ENCODE measurements at places on chromosomes 6 and 20.

- peak overlapping the region; percentile 33 for H3K27ac ChIP-seq
- peak overlapping the region; percentile 40 for H3K4me3 ChIP-seq
- no peaks in the 10 kb centered on the region for H3K27me3 ChIP-seq
- no peaks in the 10 kb centered on the region for H3K36me3 ChIP-seq
- no peak for DNase-seq
Measured at GRCh38 chr6:1527073-1527457, 82.7 kb upstream of the FOXC1 start.

DNA sequence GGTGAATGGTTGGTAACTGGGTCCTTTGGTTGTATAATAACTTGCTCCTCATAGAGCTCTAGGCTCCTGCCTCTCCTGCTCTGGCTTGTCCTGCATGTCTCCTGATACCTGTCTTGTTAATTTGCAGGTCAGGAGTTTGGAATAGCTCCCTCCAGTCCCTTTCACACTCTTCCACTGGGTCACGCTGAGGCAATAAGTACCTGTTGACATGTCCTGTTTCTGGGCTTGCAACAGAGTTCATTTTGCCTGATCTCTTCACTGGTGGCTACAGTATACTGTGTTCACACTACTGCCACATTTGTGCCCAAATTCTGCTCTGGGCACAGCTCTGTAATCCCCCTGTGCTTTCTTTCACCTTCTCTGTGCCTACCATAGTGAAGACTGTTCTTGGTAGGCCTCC is 25.4 kb upstream of the C20orf144 start:
- no peak overlapping the region for H3K4me3 ChIP-seq
- no peaks in the 10 kb centered on the region for H3K27me3 ChIP-seq
- no peak overlapping the region for H3K27ac ChIP-seq
- H3K36me3 ChIP-seq = peaks cover 40% of the 10 kb centered on the region
- DNase-seq = no peak
- H3K4me1 ChIP-seq = no peaks in the 10 kb centered on the region

DNA sequence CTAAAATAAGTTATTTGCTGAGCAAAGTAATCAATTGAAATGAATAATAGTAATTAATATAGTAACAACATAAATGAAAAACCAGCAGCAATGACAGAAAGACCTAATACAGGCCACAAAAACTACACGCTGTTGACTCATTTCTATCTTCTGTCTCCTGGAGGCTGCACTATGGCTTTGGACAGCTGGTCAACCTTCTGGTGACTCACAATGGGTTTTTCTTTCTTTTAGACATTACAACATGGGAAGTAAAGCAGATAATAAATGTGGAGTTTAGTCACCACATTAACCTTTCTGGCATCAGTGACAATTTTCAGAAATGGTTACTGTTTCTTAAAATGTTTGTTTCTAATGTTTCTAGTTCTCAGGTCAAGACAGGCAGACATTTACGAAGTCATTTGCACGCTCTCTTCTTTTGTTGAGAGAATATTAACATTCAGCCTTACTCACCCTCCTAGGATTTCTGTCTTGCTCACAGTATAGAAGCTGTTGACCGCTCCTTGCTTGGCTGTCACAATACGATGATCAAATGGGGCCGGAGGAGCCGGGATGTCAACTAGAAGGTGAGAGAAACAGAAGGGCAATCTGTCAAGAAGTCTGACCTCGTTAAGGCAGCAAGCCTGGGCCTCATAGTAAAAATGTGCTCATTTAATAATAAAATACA is 62.2 kb downstream of the MYLK4 start:
- no peak for DNase-seq
- no peaks in the 10 kb centered on the region for H3K27me3 ChIP-seq
- no peak overlapping the region for H3K4me3 ChIP-seq
- H3K4me1 ChIP-seq = no peaks in the 10 kb centered on the region

DNA sequence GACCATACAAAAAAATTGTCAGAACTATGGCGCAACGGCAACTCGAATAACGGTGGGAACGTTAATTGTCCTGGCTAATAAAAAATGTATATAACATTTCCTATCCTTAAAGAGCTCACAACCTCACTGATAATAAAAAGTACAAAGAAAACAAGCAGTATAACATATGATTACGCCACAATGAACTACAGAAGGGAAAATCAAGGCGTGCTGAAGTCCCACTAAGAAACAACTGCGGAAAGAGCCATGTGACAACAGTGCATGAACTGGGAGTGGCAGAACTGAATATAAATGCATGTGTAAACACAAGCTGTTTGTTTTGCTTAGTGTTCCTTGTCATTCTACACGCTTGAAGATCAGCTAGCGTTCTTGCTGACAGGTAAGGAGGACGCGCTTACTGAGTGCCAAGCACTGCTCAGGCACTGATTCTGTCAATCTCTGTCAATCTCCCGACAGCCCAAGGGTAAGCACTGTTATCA is 466 bp upstream of the PSMB1 start:
- peaks cover 7% of the 10 kb centered on the region for H3K36me3 ChIP-seq
- peak overlapping the region; percentile 94 for H3K27ac ChIP-seq
- H3K27me3 ChIP-seq = no peaks in the 10 kb centered on the region
- H3K4me1 ChIP-seq = peaks cover 8% of the 10 kb centered on the region
- H3K4me3 ChIP-seq = peak overlapping the region; percentile 75

- H3K4me3 ChIP-seq = no peak overlapping the region
- H3K36me3 ChIP-seq = no peaks in the 10 kb centered on the region
- H3K27me3 ChIP-seq = no peaks in the 10 kb centered on the region
- no peak for DNase-seq
Measured at GRCh38 chr6:22880686-22881433, 311.5 kb downstream of the HDGFL1 start.

DNA sequence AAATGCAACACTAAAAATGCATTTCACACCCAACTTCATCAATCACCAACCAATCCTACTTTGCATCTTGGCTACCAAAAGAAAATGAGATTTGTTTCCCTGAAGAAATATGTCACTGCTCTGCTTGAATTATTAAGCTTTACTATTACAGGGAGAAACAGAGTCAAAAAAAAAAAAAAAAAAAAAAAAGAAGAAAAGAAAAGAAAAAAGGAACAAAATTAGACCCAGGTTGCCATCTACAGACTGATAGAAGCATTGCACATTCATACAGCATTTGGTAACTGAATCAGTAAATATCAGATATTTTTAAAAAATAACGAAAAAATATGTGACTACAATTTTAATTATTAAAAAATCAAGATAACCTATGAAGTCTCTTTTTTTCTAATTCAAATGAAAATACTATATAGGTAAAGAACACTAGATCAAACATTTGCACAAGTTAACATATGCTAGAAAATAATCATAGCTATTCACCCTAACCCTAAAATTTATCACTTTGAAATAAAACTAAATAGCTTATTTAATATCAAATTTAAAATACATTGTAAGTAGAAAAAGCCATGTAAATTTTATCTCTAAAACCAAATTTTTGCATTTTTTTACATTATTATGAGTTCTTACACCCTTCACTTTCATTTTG is 83.3 kb downstream of the DCDC2 start:
- H3K36me3 ChIP-seq = no peaks in the 10 kb centered on the region
- no peak for DNase-seq
- no peaks in the 10 kb centered on the region for H3K4me1 ChIP-seq

DNA sequence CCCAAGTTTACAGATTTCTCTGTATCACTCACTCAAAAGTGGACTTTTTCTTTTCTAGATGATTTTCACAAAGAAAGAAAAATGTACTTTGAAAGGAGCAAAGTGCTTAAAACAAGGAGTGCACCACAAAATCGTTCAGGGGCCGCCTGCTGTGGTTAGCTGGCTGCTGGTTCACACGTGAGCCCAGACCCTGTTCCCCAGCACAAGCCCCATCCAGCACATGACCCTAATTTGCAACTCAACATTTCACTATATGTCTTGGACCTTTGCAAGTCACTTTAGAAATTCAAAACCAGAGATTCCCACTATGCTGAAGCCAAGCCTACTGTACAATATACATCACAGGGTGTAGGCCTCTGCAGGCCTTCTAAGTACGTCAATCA is 95.5 kb upstream of the NHSL1 start:
- H3K27ac ChIP-seq = no peak overlapping the region
- H3K27me3 ChIP-seq = no peaks in the 10 kb centered on the region
- peaks cover 2% of the 10 kb centered on the region for H3K4me1 ChIP-seq
- no peaks in the 10 kb centered on the region for H3K36me3 ChIP-seq
- DNase-seq = no peak

GRCh38 chr20:60365064-60365666 is 406.9 kb downstream of the CDH26 start:
- H3K36me3 ChIP-seq = no peaks in the 10 kb centered on the region
- H3K4me1 ChIP-seq = no peaks in the 10 kb centered on the region
- no peak overlapping the region for H3K4me3 ChIP-seq
- H3K27ac ChIP-seq = no peak overlapping the region
- H3K27me3 ChIP-seq = no peaks in the 10 kb centered on the region

GRCh38 chr20:53660078-53660909 is 66.7 kb upstream of the ZNF217 start:
- H3K27me3 ChIP-seq = no peaks in the 10 kb centered on the region
- H3K27ac ChIP-seq = peak overlapping the region; percentile 26
- peak overlapping the region; percentile 69 for H3K4me3 ChIP-seq
- peaks cover 3% of the 10 kb centered on the region for H3K4me1 ChIP-seq

DNA sequence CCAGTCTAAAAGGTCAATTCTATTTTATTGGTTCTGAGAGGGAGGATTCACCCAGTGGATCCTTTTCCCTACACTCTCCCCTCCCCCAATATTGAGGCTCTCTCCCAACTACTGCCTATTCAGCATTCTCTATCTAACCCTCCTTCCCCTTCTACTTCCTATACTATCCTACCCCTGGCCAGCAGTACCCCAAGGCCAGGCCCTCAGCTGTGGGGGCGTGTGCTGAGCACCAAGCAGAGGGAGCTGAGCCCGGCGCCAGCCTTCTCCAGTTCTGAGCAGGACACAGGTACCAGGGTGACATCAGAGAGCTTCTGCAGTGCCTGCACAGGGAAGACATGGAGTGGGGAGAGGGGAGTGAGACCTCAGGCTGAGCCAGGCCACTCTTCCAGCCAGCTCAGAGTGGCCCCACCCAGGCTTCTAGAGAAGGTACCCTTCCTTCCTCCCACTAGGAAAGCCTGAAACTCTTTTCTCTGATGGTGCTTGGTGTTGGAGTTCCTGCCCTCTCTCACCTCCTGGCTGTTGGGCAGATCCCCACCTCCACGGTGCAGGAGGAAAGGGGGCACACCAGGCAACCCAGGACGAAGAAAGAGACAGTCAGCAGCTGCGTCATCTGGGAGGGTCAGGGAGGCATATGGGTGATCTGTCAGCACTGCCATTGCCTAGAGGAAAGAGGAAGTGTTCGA is 1.9 kb downstream of the DDAH2 start:
- DNase-seq = no peak
- peak overlapping the region; percentile 95 for H3K27ac ChIP-seq
- H3K4me1 ChIP-seq = peaks cover 12% of the 10 kb centered on the region

DNA sequence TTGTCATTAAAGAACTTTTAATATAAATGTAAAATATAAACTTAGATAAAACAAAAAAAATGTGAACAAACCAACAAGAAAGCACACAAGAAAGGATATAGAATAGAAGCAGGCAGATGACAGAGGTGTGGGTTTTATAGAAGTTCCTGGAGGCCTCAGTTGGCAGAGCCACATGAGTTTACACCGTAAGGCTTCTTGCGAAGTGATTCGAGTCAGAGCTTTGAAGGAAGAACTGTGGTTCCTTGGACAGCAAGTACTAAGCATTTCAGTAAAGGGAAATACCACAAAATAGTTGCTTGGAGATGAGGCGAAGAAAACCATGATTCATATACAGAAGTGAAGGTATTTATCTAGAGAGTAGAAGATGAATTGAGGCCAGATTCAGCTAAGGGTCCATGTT is 207.9 kb upstream of the EYA4 start:
- no peak overlapping the region for H3K4me3 ChIP-seq
- H3K36me3 ChIP-seq = no peaks in the 10 kb centered on the region
- H3K27me3 ChIP-seq = no peaks in the 10 kb centered on the region
- DNase-seq = no peak
- H3K27ac ChIP-seq = no peak overlapping the region

DNA sequence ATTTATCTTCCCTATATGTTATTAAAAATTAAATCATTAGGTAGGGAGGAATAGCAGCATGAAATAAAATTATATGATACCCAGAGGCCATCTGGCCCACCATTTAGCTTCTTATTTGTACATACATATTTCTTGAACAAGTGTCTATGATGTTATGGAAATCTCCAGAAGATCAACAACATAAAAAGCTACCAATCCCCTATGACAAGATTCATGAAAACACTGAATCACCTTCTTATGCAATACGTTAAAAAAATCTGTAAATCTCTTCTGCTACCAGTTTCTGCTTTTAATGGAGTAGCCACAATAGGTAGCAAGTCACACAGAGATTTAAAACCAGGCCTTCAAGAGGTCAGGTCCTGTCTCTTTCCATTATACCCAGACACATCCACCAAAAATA is 125.8 kb upstream of the ENPP5 start:
- no peak overlapping the region for H3K4me3 ChIP-seq
- peaks cover 7% of the 10 kb centered on the region for H3K4me1 ChIP-seq
- no peak overlapping the region for H3K27ac ChIP-seq
- no peaks in the 10 kb centered on the region for H3K36me3 ChIP-seq
- H3K27me3 ChIP-seq = no peaks in the 10 kb centered on the region

DNA sequence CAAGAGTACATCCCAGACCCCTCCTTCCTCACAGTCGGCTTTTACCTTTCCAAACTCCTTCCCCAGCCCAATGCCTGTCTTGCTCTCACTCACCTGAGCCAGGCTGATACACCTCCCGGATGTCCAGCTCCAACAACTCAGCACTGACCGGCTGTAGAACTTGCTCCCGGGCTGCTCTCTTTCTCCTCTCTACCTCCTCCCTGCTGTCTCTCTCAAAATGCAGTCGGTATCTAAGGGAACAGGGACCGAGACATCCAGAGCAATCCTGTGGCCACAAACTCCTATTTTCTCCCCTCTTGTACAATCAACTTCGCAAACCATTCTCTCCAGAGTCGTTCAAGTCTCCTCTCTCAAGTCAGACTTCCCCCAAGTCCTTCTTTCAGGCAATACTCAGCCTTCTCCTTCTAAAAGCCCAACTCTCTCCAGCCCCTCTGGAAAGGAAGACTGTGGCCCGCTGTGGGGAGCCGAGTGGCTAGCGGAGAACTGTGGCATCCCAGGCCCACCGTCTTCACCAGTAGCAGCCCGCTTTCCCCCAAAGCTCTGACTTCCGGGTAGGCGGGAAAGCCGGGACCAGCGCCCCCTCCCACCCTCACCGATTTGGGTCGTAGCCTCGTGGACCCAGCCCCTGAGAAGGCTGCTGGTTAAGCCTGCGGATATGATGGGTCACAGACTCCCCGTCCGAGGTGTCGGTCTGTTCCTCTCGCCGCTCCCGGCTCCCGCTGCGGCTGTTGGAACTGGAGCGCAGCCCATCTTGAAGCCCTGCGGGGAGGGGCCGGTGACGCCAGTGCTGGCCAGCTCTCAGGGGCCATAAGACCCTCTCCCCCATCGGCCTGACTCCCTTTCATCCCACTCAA is 1.1 kb downstream of the GNL1 start:
- peaks cover 39% of the 10 kb centered on the region for H3K36me3 ChIP-seq
- peak overlapping the region; percentile 100 for H3K27ac ChIP-seq
